Naive thymus-derived CD4-positive, alpha-beta T cell (primary cell): ENCODE measurements at places on chromosomes 13 and 19.

DNA sequence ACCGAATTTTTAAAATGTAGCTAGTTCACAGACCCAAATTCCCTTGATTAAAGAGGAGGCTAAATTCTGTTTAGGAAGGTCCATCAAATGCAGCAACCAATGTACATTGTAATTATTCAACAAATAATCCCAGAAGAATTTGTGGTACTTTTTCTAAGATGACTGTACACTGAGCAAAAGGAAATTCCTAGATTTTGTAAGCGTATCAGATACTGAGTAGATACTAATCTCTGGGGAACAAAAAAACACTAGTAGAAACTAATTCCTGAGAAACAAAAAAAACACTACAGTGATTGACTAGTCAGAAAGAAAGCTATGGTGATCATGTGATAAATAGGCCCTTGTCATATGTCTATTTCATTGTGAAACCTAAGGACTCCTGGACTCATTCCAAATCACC, 246.1 kb downstream of the PCDH17 start:
- no peak for DNase-seq

GRCh38 chr13:58324161-58324560, 692.6 kb downstream of the PCDH17 start:
- no peak for DNase-seq

GRCh38 chr19:11166281-11167142, 10.9 kb upstream of the SPC24 start:
- no peak for DNase-seq

GRCh38 chr13:20826843-20827560, 53.2 kb upstream of the EEF1AKMT1 start:
- no peak for DNase-seq

DNA sequence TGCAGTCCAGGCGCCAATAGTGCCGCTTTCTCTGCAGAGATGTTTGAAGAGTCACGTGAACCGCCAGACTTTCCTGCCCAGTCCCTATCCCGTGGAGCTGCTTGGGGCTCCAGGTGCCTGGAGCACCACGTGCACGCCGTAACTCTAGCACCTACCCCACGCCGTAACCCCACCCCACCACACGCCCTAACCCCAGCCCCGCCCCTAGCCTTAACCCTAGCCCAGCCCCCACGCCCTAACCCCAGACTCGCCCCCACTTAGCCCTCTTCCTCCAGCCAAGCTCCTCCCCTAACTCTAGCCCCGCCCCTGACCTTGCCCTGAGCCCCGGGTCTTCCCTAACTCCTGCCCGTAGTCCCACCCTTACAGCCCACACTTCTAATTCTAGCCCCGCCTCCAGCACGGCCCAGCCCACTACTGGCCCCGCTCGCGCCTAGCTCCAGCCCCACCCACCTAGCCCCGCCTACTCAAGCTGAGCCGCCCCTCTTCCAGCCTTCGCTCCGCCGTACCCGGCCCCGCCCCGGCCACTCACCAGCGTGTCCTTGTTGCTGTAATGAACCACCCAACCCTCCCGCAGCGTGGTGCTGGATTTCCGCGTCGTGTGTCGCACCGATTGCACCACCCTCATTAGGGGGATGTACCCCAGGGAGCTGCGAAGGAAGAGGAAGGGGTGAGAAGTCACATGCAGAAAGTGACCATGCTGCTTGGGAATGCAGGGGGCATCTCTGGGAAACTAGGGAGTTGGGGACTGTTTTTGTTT, 19.5 kb downstream of the PRKD2 start:
- no peak for DNase-seq

DNA sequence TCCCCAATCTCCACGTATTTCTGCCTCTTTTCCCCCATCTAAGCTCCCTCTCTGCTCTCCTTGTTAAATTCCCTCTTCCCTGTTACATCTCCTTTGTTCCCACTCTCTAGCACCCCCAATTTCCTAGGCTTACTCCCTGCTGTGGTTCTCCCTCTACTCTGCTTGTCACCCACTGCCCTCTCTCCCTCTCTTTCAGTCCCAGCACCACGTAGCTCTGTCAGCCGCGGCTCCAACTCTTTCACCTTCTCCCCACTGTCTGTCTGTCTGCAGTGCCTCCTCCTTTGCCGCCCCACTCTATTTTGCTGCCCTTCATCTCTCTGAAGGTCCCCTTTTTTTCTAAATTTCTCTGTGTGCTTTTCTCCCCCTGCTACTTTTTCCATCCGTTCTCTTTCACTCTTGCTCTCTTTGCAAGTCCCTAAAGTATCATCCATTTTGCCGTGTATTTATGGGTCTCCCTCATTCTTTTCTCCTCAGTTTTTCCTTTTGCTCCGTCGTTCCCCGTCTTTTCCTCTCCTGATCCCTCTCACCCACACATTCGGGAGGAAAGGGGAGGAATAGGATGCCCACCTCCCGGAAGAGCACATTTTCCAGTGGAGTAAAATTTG, 937 bp downstream of the ZNF841 start:
- DNase-seq = no peak

- no peak for DNase-seq
These were observed 3.9 kb upstream of the RNF6 start for GRCh38 chr13:26225896-26226617.

- no peak for DNase-seq
These were observed 1.8 kb downstream of the ZNF114 start for GRCh38 chr19:48271531-48272151.

- DNase-seq = peak; percentile 67
These were observed 16.5 kb upstream of the FOSB start for GRCh38 chr19:45451131-45451849.
